ENCODE measurements at places on chromosomes 3 and 15. TPM values are rescaled to one million over a fixed set of nuclear protein-coding genes. Genes with fewer than 3 reads are reported as not detected.

- peak; percentile 48 for DNase-seq
These were observed 4.7 kb downstream of the PLA2G4F start for GRCh38 chr15:42151736-42152135.

The KNG1 gene
- not detected for total RNA-seq

The CHRFAM7A gene
- total RNA-seq: not detected

- DNase-seq: no peak
These were observed 179.4 kb downstream of the OPA1 start for GRCh38 chr3:193772422-193772763.

- no peak for DNase-seq
These were observed 212.8 kb downstream of the SQOR start for GRCh38 chr15:45847645-45848044.

DNA sequence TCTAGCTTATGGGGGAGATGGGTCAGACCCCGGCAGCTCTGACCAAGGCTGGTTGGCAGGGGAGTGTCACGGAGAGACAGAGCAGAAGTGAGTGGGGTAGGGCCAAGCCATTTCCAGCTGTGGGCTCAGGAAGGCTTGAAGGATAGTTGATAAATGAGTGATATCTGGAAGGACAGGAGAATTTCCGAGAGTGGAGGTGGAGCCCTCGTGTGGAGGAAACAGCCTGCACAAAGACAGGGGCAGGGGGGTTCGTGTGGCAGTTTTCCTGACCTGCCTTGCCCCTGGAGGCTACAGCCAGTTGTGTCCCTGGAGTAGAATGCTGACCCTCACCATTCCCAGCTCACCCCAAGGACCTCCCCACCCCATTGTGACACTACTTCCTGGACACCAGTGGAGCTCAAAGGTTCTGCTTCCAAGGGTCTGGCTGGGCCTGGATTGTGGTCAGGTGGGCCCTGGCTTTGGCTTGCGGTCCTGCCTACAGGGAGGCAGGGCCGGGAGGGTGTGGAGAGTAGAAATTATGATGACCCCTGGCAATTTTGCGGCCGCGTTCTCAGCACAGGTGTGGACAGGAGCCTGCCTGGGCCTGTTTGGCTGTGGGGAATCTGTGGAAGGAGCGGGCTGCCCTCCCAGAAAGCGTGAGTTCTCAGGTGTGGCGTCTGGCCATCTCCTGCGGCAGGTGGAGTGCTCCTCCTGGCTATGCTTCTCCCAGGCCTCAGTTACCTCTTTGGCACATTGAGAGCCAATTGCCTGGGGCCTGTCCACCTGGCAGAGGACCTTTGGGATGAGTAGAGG, at the start of gene SLC22A14:
TSS of gene SLC22A14 (plus strand) at position 400 of the 792 bp plus-strand sequence. CDS start 23,733 bp downstream, outside the sequence.
- no peak for DNase-seq

- DNase-seq: no peak
These were observed 31.1 kb upstream of the ALDH1A2 start for GRCh38 chr15:58096529-58097084.

DNA sequence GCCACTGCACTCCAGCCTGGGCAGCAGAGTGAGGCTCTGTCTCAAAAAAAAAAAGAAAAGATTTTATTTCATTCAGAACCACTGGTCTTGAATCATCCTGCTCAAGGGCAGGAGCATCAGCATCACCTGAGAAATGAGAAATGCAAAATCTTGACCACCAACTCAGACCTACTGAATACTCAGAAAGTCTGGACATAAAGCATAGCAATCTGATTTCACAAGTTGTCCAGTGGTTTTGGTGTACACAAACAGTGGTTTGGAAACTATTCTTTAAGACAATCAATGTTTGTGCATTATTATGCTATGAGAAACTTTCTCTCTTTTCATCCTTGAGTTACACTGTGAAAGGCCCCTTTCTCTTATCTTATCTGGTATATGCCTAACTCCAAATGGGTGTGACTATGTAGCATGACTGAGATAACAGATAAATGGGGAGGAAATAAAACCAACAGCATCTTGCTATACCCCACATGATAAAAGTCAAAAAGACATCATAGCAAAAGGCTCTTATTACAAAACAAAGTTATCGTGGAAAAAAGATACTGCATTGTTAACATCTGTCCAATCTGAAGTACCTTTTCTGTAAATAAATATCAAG, 174.2 kb upstream of the STT3B start:
- DNase-seq: no peak

GRCh38 chr3:53597136-53597915, 102.9 kb downstream of the CACNA1D start:
- no peak for DNase-seq

GRCh38 chr3:150388498-150389418, 19.3 kb upstream of the TSC22D2 start:
- no peak for DNase-seq

The FOXB1 gene
- total RNA-seq: not detected

- DNase-seq: no peak
These were observed 213.7 kb downstream of the PDCD6IP start for GRCh38 chr3:34012102-34012461.

DNA sequence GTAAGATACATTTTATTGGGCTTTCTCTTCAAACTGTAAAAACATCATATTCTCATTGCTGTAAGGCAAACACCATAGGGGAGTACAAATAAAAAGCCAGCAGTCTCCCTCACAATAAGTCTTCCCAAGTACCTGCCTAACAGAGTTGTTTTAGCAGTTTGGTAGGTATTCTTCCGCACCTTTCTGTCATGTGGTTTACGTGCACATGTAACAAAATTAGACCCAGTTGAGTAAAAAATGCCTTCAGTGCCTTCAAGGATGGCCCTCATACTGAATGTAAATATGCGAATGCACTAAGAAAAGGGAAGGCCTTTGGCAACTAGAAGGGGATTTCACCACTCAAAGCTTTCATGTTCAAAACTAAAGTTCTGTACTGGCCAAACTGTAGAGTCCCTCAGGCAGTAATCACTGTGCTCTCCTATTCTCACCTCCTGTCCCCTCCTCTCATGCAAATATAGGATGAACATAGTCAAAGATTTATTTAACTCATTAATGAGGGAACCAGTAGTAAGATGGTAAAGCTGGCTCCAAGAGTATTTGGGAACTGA, 26.4 kb downstream of the USP3 start:
- no peak for DNase-seq

- DNase-seq: no peak
These were observed 32.7 kb downstream of the SLC41A3 start for GRCh38 chr3:126051234-126051633.

DNA sequence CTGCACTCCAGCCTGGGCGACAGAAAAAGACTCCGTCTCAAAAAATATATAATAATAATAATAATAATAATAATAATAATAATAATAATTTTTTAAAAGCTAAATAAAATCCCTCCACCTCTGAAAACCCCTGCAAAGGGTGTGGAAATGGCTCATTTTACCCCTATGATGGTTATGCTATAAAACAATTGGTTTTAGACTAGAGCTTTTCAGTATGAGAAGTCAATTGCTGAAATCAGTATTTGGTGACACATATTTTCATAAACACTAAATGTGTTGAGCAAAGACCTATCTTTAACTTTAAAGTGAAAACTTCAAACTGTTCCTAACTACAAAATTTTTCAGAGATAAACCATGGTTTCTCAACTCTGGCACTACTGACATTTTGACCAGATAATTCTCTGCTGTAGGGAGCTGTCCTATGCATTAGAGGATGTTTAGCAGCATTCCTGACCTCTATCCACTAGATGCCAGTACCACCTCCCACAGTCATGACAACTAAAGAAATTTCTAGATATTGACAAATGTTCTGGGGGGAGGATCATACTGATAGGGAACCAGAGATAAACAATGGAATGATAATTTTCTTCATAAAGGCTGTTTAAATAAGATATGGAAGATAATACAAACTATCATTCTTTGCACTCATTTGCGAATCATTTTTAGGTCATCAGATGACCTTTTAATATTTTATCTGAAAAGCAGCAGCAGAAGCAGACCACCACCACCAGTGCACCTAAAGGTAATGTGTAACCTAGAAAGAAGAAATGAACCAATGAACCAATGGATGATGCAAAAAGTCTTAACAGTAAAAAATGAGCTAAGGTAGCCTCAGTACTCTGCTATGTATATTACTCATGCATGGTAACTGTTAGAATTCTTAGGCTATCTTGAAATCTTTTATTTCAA, 13.8 kb downstream of the PTPN9 start:
- DNase-seq: no peak

The ARGFX gene
- not detected for total RNA-seq

DNA sequence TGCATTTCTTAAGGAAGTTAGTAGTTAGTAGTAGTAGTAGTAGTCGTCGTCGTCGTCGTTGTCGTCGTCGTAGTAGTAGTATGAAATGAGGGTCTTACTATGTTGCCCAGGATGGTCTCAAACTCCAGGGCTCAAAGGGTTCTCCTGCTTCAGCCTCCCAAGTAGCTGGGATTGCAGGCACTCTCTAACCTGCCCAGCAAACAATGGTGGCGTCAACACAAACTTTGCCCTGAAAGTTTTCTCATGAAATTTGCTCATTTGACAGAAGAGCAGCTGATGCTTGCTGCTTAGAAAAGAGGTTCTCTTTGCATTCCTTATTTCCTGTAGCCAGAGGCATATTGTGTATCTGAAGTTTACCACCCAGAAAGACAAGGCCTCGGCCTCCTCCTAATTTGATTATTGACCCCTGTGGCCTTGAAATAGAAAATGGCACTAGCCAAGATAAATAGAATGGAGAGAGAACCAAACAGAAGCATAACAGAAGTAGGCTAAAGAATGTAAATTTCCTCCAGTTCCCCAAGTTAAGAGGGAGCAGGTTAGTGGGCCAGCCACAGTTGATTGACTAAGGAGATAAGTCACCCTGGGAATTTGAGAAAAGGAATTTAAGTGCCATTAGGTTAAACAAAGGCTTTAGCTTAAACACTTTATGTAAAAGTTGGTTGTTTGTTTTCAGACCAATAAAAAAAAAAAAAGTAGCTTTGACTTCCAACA, 166.2 kb upstream of the ROBO2 start:
- no peak for DNase-seq

The CCDC39 gene
- not detected for total RNA-seq

The RARB gene
- 1.4 TPM for total RNA-seq

The GPR87 gene
- 14.7 TPM for total RNA-seq

GRCh38 chr3:126184465-126185000, 4.1 kb upstream of the ALDH1L1 start:
- no peak for DNase-seq

- DNase-seq: no peak
These were observed 5.2 kb upstream of the EBLN2 start for GRCh38 chr3:73056014-73056844.

DNA sequence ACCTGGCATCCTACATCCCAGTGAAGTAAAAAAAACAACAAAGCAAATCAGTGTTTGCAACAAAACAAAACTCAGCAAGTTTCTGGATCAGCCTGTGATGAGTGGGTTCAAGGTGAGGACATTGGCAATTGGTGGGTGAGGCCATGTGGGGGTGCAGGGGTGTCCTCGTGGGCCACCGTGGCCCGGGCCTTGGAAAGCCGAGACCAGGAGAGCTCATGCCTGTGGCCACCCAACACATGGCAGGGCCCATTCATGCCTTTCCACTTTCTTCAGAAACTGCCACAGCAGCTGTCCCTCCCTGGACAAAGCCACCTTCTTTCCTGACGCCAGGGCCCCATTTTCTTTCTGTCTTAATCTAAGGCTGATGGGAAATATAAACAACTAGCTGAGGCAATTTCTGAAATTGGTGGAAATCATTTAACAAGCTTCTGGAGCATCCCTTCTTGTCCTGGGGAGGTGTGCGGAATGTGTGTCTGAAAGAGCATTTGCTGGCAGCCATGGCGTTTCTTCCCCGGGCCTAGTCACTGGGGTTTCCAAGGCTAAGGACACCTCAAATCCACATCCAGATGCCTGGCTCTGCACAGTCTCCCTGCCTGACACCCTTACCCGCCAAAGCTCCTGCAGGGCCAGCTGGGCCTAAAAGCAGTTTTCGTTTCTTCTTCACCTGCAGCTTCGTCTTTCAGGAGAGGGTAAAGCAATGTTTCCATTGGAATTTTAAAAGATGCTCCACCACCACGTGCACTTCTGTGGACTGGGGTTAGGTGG, 34.1 kb upstream of the SFMBT1 start:
- peak; percentile 37 for DNase-seq

DNA sequence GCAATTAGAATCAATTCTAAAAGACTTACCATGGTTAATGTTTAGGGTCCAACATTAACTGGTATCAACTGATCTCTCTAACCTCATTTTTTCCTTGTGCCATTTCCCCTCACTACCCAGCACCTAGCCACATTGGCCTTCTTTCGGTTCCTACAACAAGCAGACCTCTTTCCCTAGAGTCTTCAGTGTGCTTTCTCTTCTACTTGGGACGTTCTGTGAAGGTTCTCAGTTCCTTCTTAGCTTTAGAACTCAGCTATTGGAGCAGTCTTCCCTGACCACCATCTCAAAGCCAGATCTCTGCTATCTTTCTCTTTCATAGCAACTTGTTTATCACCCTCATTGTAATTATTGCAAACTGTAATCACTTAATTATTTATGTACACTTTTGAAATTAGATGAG, 31.5 kb upstream of the MINDY4B start:
- no peak for DNase-seq

GRCh38 chr15:61731099-61731498, 329.1 kb downstream of the VPS13C start:
- DNase-seq: no peak

GRCh38 chr15:48748535-48748934, 62.3 kb downstream of the CEP152 start:
- no peak for DNase-seq

- DNase-seq: no peak
These were observed 444.7 kb upstream of the ARPP21 start for GRCh38 chr3:35194666-35195065.

- no peak for DNase-seq
These were observed 126.1 kb downstream of the AQP9 start for GRCh38 chr15:58264053-58264971.

GRCh38 chr3:15291589-15292541, 40.5 kb downstream of the SH3BP5 start:
- no peak for DNase-seq

GRCh38 chr3:195385526-195385925, 57.3 kb downstream of the ACAP2 start:
- no peak for DNase-seq

- no peak for DNase-seq
These were observed 30.5 kb upstream of the TCF12 start for GRCh38 chr15:56887782-56888438.

DNA sequence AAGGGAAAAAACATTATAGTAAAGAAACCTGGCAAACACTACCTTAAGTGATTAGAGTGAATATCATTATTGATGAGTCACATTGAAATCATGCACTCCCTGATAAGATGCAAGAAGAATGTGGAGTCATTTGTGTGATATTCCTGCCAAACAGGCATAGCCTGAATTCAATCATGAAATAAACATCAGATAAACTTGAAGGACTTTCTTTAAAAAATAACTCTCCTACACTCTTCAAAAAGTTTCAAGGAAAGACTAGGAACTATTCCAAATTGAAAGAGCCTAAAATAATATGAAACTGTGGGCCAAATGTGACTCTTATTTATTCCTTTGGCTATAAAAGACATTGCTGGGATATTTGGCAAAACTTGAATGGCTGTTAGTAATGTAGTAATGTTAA, 625.7 kb upstream of the LMCD1 start:
- no peak for DNase-seq

The SLC6A20 gene
- total RNA-seq: not detected

GRCh38 chr3:123841476-123842238, 42.5 kb downstream of the MYLK start:
- no peak for DNase-seq

The FANCD2OS gene
- not detected for total RNA-seq

The TM4SF18 gene
- 7.9 TPM for total RNA-seq

The TRH gene
- total RNA-seq: not detected

The SLC22A14 gene
- total RNA-seq: 0.64 TPM

The CXCR6 gene
- total RNA-seq: not detected

All from suprapubic skin (tissue), 4 donors.